ENCODE measurements at places on chromosomes 16 and 17.

DNA sequence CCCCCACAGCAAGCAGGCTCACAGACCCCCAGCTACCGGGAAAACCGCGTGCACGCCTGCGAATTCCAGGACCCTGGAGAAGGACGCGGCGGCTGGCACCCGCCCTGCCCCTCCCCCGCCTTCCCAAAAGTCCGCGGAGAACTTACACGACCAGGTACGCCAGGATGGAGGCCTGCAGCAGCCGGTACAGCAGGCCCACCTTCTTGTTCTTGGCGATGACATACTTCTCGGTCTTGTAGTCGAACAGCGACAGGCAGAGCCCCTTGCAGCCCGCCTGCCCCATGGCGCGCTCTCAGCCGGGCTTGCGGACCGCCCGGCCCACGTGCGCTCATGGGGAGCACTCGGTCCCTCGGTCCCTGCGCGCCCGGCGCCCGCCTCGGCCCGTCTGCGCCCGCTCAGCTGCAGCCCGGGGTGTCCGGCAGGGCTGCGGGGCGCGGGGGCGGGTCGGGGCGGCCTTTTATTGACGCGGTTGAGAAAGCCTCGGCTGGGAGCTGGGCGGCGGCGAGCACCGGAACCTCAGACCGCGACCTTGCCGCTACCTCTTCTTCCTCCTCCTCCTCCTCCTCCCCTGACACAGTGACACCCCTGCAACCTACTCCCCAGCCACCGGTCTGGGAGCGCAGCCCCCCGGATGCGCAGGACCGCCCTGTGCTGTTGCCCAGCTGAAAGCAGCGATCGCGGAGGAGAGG lies at the start of gene P2RX5:
Gene P2RX5, minus strand, starts transcription at position 433 of the 689 bp plus-strand sequence. Its CDS starts 150 bp downstream, at position 283.
- DNase-seq = no peak

DNA sequence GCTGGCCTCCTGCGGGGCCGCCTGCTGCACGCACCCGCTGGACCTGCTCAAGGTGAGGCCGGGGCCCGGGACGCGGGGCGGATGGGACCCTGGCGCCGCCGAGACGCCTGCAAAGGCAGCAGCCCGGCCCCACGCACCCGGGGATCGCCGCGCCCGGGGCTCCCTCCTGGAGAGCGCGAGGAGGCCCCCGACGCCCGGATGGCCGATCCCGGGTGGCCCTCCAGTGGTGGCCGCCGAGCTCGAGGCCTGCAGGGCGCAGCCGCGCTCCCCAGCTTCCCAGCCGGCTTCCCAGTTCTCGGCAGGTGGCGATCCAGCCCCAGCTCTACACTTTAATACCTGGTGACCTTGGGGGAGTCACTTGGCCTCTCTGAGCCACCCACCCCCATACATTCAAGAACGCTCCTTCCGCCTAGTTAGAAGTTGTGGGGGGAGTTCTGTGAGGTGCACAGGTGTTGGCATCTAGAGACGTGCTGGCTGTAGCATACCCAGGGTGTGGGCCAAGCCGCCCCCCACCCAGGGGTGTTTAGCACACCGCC lies 452 bp downstream of the SLC25A10 start:
- DNase-seq = peak; percentile 23

DNA sequence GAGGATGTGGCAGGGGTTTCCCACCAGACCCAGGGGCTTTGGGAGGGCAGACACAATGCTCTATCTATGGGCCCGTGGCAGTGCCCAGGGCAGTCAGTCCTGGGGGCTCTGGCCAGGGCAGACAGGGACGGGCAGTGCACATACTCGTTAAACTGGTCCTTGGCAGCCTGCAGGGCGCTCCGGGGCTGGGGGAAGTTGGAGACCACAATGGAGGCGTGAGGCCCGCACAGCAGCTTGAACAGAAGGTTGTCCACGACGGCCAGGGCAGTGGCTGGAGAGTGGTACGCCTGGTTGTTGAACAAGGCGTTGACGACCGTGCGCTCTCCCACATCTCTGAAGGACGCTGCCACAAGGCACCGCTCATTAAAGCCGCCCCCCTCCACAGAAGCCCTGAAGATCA lies 18.6 kb upstream of the RNPS1 start:
- DNase-seq = no peak

DNA sequence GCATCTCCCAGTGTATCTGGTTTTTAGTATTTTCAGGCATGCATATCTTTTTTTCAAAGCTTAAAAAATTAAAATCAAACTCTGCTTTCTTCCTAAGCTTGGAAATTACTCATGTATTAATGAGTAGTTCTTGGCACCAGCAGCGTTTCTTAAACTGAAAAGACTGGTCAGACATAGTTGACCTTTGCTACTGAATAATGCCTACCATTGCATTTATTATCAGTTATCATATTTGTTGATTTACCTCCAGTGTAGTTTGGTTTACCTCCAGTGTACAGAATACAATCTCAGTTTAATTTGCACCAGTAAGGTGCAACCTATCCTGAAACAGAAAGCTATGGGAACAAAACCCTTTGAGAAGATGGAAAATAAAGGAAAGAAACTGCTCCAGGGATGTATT lies 34.5 kb upstream of the EVI2A start:
- DNase-seq = no peak

- no peak for DNase-seq
Observed at GRCh38 chr17:75819678-75820077, 24.5 kb downstream of the UNC13D start.

- DNase-seq = no peak
Observed at GRCh38 chr16:57513371-57514102, 22.8 kb downstream of the CCDC102A start.

- DNase-seq = no peak
Observed at GRCh38 chr16:87053016-87053982, 263.9 kb downstream of the C16orf95 start.

DNA sequence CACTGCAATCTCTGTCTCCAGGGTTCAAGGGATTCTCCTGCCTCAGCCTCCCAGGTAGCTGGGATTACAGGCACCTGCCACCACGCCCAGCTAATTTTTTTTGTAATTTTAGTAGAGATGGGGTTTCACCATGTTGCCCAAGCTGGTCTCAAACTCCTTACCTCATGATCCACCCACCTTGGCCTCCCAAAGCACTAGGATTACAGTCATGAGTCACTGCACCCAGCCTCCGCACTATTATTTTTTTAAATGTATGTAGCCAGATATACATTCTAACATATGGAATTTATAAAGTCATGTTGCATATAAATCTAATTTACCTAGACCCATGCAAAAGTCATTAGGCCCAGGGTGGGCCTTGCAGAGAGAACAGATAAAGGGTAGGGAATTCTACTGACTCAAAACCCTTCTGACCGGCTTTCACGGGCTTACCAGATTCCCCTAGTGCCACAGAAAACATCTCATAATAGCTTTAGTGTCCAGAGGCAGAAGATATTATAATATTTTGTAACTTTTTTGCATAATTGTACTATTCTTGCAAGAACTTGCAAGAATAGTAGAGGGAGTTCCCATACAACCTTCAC lies 20.5 kb upstream of the HELZ start:
- DNase-seq = no peak

GRCh38 chr17:46765453-46765852 lies 53.0 kb downstream of the WNT3 start:
- DNase-seq = no peak

- DNase-seq = no peak
Observed at GRCh38 chr17:79535728-79536025, 75.2 kb downstream of the RBFOX3 start.

GRCh38 chr17:78228176-78228575 lies 3.3 kb upstream of the TMEM235 start:
- no peak for DNase-seq

GRCh38 chr17:44909681-44910144 lies 5.6 kb downstream of the GFAP start:
- no peak for DNase-seq

DNA sequence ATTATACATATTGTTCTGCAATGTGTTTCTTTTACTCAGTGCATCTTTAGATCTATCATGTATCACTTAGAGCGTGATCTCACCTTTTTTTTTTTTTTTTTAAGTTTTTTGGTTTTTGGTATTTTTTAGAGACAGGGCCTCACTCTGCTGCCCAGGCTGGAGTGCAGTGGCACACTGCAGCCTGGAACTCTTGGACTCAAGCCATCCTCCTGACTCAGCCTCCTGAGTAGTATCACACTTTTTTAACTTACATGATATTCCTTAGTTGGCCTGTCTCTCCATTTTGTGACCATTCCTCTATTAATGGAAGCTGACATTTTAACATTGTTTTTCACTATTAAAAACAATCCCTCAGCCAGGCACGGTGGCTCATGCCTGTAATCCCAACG lies 4.7 kb upstream of the MPO start:
- no peak for DNase-seq

GRCh38 chr17:78335209-78335608 lies 24.7 kb downstream of the SOCS3 start:
- DNase-seq = no peak

DNA sequence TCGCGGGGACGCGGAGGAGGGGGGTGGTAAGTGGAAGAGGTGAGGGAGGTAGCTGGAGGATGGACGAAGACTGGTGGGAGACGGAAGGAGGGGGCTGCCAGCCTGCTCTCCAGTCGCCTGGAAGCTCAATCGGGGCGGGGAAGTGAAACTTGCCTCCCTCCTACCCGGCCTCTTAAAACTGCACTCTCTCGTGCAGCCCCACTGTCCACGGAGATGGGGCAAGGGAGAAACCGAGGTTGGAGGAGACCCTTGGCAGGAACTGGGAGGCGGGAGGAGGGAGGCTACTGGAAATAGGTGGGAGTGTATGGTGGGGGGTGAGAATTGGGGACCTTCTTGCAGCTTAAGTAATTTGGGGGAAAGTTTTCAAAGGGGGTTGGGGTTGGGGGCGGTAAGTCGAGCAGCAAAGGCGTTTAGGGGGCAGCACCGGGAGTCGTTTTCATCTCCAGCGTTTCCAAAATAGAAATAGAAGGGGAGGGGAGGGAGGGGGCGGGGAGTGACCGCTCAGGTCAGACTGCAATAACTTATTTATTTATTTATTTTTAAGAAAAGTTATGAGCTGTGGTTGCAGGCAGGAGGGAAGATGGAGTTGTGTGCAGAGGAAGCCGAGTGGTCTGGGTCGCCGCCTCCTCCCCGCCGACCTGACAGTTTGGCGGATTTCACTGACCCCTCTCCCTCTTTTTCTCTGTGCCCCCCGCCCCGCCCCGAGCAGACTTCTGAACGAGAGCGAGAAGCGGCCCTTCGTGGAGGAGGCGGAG lies 1.4 kb downstream of the SOX9 start:
- DNase-seq = no peak

DNA sequence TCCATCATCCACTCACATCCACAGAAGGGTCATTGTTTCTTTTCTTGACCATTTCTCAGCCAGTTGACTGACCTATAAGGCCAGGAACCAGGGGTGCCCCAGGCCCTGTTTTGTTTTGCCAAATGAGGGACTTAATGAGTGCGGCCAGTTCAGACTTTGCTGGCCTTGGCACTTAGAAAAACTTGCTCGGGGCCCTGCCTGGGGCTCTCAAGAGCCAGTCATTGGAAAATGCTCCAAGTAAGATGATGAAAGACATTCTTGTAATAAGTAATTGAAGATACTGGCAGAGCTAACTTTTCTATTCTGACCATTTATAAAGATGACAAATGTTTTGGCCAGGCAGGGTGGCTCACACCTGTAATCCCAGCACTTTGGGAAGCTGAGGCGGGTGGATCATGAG lies 29.0 kb upstream of the CLEC18B start:
- no peak for DNase-seq

DNA sequence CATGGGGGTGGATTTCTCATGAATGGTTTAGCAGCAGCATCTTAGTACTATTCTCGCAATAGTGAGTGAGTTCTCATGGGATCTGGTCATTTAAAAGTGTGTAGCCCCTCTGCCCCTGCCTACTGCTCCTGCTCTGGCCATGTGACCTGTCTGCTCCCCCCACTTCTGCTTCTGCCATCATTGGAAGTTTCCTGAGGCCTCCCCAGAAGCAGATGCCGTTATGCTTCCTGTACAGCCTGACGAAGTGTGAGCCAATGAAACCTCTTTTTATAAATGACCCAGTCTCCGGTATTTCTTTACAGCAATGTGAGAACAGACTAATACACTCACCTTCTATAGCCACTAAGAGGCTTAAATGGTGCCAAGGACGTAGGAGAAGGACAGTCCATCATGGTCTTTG lies 51.5 kb downstream of the NOL11 start:
- DNase-seq = no peak

- no peak for DNase-seq
Observed at GRCh38 chr17:74450231-74450630, 16.2 kb upstream of the CD300A start.

DNA sequence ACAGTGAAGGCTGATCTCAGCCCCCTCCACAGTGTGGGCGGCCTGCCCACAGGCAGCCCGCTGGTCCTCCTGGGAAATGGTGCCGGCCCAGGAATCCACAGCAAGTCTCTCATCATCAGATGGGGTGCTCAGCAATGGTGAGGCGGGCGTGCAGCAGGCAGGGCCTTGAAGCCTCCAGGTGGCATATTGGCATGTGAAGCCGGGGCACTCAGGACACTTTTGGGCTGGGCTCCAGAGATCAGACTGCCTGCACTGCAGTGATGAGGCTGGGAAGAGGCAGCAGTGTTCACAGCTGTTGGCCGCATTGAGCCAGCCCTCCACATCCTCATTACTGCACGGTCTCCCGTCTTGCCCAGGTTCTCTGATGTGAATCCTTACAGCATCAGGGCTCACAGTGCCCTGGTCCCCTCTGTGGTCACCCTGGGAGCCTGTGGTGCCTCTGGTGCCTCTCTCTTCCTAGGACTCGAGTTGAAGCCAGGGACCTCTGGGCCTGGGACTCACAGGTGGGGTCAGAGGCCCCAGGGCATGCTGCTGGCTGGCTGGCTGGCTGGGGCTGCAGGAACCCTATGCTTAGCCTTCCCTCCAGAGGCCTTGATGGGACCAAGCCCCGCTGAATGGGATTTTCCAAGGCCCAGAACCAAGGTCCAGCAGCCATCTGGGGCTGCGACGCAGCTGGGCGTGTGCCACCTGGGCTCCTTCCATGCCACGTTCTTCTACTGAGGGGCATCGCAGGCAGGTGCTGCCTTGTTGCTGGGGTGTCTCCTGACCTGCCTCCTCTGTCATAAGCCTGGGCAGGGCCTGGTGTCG lies 48.6 kb downstream of the TNFRSF13B start:
- no peak for DNase-seq

DNA sequence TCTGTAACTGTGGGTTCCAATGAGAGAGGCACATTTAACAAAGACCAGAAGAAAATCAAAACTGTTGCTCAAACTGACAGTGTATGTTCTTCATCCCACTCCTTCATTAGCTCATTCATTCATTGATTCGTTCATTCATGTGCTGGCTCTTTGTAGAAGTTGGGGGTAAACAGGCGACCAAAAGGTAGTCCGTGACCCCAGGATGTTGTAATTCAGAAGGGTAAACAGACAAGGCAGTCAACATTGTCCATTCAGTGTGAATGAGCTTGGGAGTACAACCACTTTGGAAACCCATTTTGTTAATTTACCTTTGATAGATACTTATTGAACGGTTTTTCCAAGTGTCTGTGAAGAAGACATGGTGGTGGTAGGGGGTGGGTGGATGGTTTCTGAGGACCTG lies 26.1 kb downstream of the CDH13 start:
- no peak for DNase-seq

DNA sequence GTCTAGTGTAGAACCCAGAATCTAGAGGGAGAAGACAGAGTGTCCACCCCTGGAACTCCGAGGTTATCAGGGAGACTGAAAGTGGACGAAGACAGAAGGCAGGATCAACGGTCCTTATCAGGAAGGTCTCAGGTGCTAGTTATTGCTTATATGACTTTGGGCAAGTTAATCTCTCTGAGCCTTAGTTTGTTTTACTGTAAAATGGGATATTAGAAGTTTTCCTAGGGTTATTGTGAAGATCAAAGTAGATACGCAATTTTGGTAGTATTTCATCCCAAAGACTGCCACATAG lies 1.2 kb downstream of the RNF167 start:
- DNase-seq = no peak

All from posterior cingulate gyrus (tissue), 11 donors.